ENCODE measurements at places on chromosomes 4 and X. TPM values are rescaled to one million over a fixed set of nuclear protein-coding genes. Genes with fewer than 3 reads are reported as not detected.

Gene PIR
- 1.7 TPM for total RNA-seq

DNA sequence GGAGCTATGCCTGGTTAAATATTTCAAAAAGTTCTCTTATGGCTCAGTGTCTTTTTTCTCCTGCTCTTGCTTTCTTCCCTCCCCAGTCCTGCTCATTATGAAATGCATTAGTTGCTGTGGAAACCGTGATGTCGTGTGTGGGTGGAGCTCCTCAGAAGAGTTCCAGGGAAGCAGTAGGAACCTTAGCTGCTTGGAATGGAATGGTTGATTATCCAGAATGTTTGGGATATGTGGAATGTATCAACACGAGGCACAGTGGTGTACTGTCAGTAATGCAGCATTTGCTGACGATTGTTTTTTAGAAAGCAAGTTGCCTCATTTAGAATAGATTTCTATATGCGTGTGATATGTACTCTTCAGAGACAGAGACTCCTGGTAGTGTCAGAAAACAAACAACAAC lies 333.2 kb downstream of the ARHGAP10 start:
- DNase-seq = no peak

DNA sequence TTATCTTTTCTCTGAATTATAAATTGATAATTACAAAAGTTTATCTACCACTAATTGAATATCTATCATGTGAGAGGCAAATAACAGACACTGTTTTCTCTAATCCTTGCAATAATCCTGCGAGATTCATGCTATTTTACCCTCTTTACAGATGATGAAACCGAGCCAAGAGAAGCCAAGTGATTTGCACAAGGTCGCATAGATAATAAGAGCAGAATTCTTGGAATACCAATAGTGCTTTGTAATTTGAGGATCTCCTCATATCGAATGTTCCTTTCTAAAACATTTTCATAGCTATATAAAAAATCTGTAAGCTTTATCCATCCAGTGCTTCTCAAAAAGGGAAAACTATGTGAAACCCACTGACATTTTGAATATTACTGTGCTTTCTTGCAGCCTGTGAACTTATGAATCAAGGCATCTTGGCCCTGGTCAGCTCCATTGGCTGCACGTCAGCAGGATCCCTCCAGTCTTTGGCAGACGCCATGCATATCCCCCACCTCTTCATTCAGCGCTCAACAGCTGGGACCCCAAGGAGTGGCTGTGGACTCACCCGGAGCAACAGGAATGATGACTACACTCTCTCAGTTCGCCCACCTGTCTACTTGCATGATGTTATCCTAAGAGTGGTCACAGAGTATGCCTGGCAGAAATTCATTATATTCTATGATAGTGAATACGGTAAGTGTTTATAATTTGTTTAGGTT lies 743.8 kb upstream of the ATOH1 start:
- DNase-seq = no peak

Gene FABP2
- not detected for total RNA-seq

DNA sequence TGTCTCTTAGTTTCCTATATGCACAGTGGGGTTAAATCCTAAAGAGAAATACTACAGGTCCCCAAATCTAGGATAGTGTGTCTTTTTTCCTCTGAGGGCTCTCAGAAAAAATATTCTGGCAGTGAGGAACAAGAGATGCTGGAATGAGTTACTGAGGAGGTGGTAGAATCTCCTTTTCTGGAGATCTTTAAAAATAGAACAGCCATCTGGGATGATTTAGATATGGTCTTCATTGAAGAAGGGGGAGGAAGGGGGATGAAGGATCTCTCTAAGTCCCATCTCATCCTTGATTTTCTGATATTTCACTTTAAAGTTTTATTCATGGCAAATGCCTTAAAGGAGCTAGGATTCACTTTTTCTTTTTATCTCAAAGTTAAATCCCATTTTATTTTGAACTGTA lies 235.0 kb downstream of the MAML3 start:
- no peak for DNase-seq

Gene TMPRSS11A
- total RNA-seq = not detected

Gene CT45A1
- total RNA-seq = not detected

- no peak for DNase-seq
Observed at GRCh38 chrX:44428989-44429627, 85.6 kb upstream of the EFHC2 start.

- DNase-seq = no peak
Observed at GRCh38 chrX:68936126-68936525, 107.3 kb downstream of the EFNB1 start.

DNA sequence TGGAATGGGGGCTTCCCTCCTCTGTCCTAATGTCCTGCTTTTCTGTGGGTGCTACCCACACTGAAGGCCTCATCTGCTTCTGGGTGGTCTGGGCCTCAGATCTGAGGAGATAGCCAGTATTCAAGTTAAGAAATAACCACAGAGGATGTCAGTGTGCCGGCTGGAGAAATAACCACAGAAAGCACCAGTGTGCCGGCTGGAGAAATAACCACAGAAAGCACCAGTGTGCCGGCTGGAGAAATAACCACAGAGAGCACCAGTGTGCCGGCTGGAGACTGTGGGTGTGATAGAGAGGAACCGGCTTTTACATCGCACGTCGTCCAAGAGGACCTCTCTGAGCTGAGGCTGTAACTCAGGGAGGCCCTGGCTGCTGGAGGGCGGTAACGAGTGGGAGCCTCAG lies 65.7 kb upstream of the PSAPL1 start:
- no peak for DNase-seq

DNA sequence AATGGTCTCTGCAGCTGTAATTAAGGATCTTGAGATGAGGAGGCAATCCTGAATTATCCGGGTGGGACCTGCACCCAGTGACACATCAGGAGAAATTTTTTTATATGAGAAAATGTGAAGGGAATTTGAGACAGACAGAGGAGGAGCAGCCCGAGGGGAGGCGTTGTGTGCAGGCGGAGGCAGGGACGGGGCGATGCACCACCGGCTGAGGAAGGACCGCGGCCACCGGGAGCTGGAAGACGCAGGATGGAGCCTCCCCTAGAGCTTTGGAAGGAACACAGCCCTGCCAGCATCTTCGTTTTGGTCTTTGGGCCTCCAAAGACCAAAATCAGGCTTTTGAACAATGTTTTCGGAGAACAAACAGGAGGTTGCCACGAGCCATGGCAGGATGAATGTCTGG lies 85.0 kb upstream of the ADRA2C start:
- no peak for DNase-seq

Gene MAMLD1
- total RNA-seq = 2.4 TPM

Gene ERVMER34-1
- not detected for total RNA-seq

GRCh38 chrX:30304866-30305265 lies 4.3 kb downstream of the NR0B1 start:
- DNase-seq = no peak

DNA sequence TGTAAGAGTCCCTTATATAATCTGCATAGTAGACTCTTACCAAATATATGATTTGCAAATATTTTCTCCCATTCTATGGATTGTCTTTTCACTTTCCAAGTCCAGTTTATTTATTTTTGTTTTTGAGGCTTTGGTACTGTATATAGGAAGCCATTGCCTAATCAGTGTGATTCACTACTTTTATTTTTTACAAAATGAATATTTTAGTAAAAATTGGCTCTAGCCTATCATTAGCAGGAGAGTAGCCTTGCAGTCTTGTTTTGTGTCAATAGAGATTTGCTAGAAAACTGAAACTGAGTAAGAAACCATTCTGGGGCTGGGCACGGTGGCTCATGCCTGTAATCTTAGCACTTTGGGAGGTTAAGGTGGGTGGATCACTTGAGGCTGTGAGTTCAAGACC lies 199.9 kb upstream of the MAB21L2 start:
- DNase-seq = no peak

- DNase-seq = no peak
Observed at GRCh38 chr4:83599183-83599582, 63.3 kb downstream of the GPAT3 start.

GRCh38 chr4:101761405-101761804 lies 29.1 kb upstream of the BANK1 start:
- DNase-seq = no peak

Gene SEC31A
- total RNA-seq = 154 TPM

- no peak for DNase-seq
Observed at GRCh38 chr4:156230176-156230575, 276.5 kb upstream of the CTSO start.

DNA sequence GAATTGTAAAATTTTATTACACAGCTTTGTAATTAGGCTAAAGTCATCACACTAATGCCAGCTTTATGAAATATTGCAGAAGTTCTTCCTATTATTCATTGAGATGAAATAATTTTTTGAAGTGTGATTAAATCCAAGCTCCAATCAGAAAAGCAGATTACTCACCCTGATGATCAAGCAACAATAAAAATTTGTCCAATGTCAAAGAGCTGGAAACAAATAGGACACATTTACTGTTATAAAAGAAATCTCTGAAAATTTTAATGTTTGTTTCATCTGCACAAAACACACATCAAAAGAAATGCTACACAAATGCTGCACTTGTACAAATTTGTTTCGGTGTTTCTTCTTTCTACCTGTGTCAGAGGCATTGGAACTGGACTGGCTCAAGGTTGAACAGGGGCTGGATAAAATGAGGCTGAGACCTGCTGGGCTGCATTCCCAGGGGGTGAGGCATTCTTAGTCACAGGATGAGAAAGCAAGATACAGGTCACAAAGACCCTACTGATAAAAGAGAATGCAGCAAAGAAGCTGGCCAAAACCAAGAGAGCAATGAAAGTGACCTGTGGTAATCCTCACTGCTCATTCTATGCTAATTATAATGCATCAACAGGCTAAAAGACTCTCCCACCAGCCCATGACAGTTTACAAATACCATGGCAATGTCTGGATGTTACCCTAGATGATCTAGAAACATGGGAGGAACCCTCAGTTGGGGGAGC lies 78.3 kb downstream of the GASK1B start:
- DNase-seq = no peak

Gene FAM53A
- 1.6 TPM for total RNA-seq

Measured in activated CD4-positive, alpha-beta T cell treated with anti-CD3 and anti-CD28 coated beads, Interleukin-2, amount 10 ng/mL, durations not matched to agents 7 days and 5 days (primary cell).